ENCODE measurements at places on chromosomes 3 and 15.

- peak; percentile 58 for DNase-seq
These were observed 485.4 kb downstream of the CNTN6 start for GRCh38 chr3:1578124-1578806.

DNA sequence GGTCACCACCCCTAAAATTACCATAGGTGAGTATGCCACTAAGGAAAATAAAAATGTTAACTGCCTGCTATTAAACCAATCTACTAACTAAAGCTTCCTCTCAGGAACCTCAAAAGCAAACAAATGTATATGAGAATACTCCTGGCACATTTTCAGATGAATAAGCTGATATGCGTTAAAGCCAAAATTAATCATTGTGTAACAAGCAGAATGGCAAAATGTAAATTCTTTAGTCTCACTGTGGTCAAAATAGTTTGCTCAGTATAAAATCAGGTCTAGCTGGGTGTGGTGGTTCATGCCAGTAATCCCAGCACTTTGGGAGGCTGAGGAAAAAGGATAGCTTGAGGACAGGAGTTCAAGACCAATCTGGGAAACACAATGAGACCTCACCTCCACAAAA is 53.6 kb downstream of the SUMF1 start:
- peak; percentile 24 for DNase-seq

DNA sequence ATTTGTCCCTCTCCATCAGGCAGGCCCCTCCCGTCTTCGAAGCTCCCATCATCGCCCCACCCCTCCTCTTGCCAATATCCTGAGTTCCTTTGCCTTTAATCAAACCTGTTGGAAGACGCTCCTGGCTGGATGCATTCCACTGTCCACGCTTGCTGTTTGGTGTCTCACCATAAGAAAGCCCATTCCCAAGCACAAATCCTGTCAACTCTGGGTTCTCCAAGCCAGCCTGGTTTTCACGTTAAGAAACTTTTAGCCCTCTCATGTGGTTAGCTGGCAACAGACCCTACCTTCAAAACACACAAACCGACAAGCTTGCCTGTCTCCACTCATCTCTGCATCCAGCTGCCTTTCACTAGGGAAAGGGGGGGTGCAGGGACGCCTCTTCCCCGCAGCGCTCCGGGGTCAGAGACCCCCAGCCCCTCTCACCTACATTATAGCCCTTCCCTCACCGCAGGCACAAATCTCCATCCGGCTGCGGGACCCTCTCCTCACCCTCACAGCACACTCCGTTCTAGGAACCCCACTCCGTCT is 1.1 kb downstream of the GORASP1 start:
- DNase-seq, result peak; percentile 22

- DNase-seq, result no peak
These were observed 9.2 kb downstream of the CADM2 start for GRCh38 chr3:84967767-84968581.

DNA sequence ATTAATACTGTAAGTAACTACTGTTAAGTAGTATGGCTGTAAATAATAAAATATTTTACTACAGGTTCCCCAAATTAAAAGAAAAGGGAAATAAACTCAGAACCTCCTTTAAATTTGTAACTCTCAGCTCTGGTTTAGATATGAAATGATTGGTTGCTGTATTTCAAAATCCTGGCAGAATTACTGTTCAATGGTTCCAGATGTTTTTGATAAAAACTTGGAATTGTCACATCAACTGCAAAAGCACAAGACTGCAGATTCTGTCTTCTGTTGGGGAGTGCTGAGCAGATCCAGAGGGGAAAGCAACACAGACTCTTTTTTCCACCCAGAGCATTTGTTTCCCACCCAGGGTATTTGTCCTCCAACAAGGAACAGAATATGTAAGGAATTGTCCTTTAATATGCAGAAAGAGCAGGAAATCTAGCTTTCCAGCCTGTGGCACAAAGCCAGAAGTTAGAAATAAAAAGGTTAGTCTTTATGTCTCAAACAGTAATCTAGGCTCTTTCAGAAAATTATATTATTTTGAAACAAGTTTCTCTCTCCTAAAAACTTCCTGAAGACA is 178.1 kb downstream of the KLHL25 start:
- DNase-seq, result peak; percentile 76

All from fibroblast of skin of scalp (primary cell).